Activated T-helper 2 cell treated with anti-CD3 and anti-CD28 coated beads, Interferon-gamma antibody, Interleukin-2, Interleukin-4, amounts not matched to agents 10 μg/mL and 5 μg/mL and 100 μg/mL, durations not matched to agents 14 hours and 24 hours and 36 hours (primary cell): ENCODE measurements at places on chromosomes 5 and 9.

GRCh38 chr5:115850744-115851416 is 9.1 kb downstream of the AP3S1 start:
- no peak for DNase-seq

- DNase-seq, result no peak
Observed at GRCh38 chr5:144028058-144028457, 142.4 kb downstream of the YIPF5 start.

DNA sequence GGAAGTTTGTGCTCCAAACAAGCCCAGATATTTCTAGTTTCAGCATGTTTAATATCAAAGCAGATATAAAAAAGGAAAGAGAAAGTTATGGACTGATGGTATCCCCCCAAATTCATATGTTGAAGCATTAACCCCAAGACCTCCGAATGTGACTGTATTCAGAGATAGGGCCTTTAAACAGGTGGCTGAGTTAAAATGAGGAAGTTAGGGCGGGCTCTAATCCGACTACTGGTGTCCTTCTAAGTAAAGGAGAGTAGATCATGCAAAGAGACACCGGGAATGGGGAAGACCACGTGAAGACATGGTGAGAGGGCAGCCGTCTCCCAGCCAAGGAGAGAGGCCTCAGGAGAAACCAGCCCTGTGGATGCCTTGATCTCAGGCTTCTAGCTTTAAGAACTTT is 324.1 kb upstream of the KIF2A start:
- DNase-seq, result no peak

GRCh38 chr5:2960294-2960693 is 208.8 kb upstream of the IRX2 start:
- DNase-seq, result no peak

DNA sequence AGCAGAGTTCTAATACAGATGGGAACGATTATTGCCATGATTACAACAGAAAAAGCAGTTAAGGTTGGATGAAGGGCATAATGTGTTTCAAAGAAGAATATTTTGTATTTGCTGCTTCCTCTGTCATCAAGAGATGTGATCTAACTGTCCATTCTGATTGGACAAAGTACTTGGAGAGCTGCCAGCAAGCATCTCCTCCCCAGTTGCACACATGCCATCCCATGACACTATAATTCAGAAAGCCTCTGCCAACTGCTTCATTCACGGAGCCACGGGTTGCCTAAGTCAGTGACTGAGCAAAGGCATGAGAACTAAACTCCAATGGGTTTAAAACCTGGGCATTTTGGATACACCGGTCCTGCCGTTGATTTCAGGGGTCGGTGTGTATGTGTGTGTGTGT is 253.8 kb downstream of the CRB2 start:
- DNase-seq, result no peak

GRCh38 chr5:41856644-41857491 is 13.4 kb downstream of the OXCT1 start:
- DNase-seq, result peak; percentile 49

GRCh38 chr5:127938746-127939145 is 144.8 kb upstream of the SLC12A2 start:
- no peak for DNase-seq

GRCh38 chr5:88846434-88846833 is 36.5 kb downstream of the MEF2C start:
- no peak for DNase-seq

GRCh38 chr5:67289763-67290521 is 93.3 kb upstream of the CD180 start:
- no peak for DNase-seq

GRCh38 chr5:159095866-159096242 is 3.9 kb downstream of the EBF1 start:
- DNase-seq, result no peak

DNA sequence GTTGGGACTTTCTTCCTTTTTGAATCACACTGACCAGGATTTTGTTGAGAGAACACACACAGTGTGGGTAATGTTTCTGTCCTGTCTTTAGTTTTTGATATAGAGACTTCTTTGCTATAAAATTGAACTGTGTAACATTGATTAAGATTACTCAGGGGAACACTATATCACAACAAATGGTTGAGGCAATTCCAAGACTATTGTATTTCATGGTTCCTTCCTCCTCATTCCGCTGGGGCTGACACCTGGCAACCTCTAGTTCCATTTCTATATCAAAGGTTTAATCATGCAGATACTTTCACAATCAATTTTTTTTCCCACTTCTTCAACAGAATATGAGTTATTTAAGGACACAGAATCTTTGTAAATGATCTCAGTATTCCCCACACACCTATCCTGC is 182.2 kb downstream of the TAF11L14 start:
- no peak for DNase-seq
